DMS153 (cell line): ENCODE measurements at places on chromosomes 6 and 20.

DNA sequence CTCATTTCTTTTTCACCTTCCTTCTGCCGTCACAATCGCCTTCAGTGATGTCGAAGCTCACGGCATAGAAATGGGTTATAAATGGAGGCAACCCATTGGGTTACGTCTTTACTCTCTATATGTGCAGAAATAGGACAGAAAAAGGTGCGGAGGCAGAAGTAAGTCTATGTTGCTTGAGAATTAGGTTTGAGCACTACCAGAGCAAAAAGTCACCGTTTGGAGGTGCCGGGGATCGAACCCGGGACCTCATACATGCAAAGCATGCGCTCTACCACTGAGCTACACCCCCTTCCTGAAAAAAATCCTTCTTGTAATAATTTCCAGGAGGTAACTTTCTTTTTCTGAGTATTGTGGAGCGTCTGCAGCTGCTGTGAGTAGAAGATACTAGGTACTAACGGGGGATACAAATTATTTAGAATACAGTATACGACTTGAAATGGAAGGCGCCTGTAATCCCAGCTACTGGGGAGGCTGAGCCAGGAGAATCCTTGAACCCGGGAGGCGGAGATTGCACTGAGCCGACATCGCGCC is 134.2 kb downstream of the TRIM27 start:
- peak; percentile 36 for DNase-seq

- DNase-seq, result no peak
Measured at GRCh38 chr6:90468080-90468479, 118.8 kb downstream of the MAP3K7 start.

DNA sequence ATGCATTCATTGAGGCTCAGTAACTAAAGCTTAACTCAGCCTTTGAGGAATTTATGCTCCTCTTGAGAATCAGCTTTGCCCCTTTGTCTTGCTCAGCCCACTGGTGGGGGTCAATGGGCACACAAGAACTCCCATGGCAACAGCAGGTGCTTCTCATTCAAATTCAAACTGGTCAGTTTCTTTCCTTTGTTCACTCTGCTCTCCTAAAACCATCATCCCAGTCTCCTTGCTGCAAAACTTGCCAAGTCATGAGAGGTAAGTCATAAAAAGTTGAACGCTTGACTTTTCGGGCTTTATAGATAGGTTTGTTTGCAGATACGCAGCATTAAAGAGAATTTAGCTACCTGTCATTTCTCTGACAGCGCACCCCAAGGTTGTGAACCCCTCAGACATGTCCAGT is 146.8 kb downstream of the TFAP2A start:
- DNase-seq, result no peak

GRCh38 chr6:70370496-70370895 is 42.8 kb upstream of the FAM135A start:
- DNase-seq, result no peak

DNA sequence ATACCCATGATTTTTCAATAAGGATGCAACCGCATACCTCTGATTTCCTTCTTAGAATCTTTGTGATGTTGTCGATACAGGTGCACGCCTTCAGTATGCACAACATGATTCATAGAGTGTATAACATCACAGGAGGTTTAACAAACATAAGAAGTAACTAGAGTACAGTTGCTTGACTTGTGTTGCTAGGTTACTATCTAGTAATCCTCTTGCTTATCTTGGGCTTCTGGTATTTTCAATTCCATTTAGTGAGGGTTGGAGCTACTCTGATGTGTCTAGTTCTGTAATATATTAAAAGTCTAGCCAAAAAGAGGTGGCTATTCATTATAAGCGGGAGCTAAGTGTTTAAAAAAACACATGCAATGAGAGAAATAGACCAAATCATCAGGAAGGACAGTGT is 85.5 kb upstream of the TENT5A start:
- peak; percentile 22 for DNase-seq

GRCh38 chr6:142729618-142730017 is 215.4 kb downstream of the HIVEP2 start:
- DNase-seq, result no peak

- DNase-seq, result no peak
Measured at GRCh38 chr6:167233490-167233889, 57.6 kb upstream of the UNC93A start.

GRCh38 chr6:136403110-136403980 is 113.7 kb upstream of the BCLAF1 start:
- DNase-seq, result no peak

DNA sequence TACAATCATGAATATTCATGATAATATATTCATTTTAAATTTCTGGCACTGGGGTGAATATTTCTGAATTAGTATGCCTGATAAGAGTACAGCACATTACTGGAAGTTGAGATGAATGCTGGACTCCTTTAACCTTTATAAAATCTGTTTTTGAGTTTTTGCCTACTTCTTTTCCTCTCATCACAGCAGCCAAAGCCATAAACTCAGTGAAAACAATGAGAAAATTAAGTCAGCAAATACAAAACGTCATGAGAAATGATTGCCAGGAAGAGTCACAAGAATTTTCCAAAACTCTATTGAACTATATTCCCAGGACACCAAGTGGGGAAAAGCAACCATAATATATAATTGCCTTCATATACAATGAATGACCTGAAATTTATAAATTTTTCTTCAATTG is 837.6 kb downstream of the TBC1D32 start:
- no peak for DNase-seq

DNA sequence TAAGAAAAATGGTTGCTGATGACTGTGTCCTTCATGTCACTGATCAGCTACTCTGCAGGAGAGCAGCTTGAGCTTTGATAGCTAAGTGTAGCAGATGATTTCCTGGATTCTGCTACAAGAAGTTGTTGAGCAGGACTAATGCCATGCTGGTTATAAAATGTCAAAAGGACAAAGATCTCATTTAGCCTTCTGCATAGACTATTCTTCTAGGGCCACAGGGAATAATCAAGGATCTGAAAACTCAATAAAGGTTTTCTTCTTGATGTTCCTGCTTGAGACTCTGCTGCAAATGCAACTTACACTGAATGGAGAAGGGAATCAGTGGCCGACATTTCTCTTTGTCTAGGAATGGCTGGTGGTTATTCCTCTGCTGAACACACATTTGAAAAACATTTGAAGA is 360.3 kb upstream of the PTCHD4 start:
- DNase-seq, result no peak

GRCh38 chr20:23096986-23097520 is 10.9 kb upstream of the CD93 start:
- no peak for DNase-seq

DNA sequence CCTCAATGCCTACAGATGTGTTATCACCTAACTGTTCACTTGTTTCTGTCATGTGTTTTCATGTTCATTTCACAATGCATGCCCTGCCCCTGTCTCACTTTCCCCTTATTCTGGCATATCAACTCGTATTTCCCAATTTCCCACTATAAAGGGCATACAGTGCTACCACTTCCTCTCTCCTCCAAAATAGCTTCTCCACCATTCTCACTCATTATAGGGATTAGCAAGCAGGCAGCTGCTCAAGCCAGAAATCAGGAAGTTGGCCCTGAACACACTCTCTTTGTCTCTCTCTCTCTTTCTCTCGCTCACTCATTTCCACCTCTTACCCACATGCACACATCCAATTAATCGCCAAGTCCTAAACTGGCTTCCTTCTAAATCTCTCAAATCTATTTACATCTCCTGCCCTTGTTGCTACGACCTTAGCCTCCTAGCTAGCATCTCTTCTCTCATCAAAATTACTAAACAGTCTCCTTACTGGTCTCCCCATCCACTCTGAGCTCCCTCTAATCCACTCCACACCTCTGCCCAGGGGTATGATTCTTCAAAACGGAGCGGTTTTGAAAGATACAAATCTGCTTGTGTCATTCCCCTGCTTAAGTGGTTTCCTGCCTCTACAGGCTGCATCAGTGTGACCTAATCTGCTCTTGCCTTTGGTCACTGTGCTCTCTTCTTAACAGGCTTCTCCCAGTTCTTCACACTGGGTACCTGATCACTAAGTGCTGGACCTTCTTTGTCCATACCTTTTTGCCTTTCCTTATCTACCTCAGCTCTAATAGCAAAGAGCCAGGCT is 196.2 kb downstream of the BTBD9 start:
- DNase-seq, result peak; percentile 7

- peak; percentile 83 for DNase-seq
Measured at GRCh38 chr6:111651185-111652034, 45.7 kb upstream of the TRAF3IP2 start.

GRCh38 chr20:15676815-15677214 is 896.4 kb downstream of the KIF16B start:
- DNase-seq, result no peak

GRCh38 chr6:112443179-112444065 is 96.3 kb downstream of the RFPL4B start:
- DNase-seq, result no peak
